ENCODE measurements at places on chromosomes 12 and 14.

GRCh38 chr12:4555804-4556203, 6.2 kb upstream of the DYRK4 start:
- no peak for DNase-seq

GRCh38 chr14:35146711-35147149, 24.4 kb downstream of the PRORP start:
- DNase-seq = no peak

- no peak for DNase-seq
Measured at GRCh38 chr14:68637106-68638021, 155.5 kb downstream of the ZFP36L1 start.

DNA sequence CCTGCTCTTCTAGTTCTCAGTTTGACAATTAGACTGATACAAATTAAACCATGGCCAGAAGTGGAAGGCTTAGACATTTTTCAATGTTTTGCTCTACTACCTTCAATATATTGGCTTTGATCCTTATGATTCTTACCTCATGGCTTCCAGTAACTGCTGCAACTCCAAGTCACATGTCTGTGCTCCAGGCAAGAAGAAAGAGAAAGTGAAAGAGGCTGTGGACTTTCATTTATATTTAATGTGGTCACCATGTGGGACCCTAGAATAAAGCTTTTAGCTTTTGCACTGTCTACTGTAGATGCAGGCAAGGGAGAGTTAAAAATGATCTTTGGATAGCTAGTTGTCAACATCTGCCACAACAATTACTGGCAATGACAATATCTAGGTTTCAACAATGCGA, 214.3 kb upstream of the PDE3A start:
- DNase-seq = no peak

DNA sequence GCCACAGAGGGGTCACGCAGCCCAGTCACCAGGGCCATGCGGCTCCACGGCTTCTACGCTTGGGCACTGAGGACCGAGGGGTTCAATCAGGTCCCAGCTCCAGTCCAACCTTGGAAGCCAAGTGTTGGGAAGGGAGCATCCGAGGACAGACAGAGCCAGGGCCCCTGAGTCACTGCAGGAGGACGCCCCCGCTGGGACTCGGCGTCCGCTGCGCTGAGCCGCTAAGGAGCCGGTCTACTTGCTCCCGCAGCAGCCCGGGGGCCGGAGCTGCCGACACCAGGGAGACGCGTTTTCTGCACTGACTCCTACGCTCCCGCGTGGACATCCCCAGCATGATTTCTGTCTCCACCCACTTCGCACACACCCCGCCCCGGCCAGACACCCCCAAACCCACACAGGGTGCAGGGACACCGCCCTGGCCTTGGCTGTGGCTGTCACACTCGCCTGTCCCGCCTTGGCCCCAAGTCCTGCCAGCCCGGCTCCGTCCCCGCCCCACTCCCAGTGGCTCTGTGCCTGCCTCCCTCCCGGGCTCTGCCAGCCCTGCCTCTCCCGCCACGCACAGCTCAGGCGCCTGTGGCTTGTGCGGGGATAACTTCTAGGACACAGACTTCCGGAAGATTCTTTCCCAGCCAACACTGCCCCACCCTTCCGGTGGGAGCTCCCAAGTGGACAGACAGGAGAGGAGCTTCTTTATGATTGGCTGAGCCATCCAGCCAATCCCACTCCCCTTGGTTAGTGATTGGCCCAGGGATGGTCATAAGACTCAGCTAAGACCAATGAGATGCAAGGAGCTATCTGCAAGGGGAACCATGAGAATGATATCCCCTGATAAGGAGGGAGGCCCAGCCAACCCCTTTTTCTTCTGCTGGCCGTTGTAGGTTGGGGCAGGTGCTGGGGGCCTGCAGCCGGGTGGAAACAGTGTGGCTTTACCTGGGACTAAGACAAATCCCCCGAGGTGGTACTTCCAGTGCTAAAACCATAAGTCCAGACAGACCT, 118.9 kb upstream of the SFSWAP start:
- DNase-seq = no peak

DNA sequence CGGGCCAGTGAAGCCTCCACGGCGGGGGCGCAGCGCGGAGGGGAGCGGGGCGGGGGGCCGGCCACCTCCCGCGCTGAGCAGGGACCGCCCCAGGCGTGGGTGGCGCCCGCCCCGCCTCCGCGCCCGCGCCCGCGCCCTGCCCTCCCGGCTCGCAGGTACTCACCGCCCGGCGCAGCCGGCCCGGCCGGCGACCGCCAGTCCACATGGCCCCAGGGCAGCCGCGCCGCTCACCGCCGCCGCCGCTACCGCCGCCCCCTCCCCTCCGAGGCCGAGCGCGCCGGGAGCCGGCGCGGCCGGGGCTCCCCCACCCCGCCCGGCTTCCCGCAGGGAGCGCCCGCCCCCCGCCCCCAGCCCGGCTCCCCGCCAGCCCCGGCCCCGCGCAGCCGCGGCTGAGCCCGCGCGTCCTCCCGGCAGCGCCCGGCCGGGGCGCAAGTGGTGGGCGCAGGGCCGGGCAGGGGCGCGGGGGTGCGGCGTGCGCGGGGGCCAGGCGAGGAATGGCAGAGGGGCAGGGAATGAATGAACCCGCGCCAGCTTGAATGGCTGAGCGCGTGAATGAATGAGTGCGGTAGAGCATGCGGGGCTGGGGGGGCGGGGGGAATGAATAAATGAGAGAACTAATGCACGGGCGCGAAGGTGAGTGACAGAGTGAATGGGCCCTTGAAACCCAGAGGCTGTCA, at the start of gene BEGAIN:
BEGAIN (minus strand) TSS at position 332 of the 677 bp plus-strand sequence; CDS start at position 205, 127 bp downstream.
- no peak for DNase-seq

DNA sequence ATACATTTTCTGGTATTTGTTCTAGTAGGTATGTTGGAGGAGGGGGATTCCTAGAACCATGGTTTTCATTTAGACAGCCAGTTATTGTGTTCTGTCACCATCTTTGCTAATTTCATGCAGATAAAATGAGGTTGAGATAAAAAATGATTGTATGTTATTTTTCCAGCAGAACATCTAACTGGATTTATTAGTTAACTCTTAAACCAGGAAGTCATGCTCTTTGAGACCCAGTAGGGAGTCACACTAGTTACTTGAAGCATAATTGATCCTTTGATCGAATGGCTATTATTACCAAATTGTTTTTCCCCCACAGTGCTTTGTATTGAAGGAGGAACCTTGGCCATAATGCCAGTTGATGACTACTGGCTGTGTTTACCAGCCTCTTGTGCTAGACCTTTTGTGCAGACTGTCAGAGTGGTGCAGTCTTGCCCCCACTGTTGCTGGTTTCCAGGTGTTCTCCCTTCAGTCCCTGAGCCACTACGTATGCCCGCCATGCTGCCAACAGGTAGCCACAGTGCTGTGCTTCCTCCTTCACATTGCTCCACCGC, 6.0 kb downstream of the EID3 start:
- no peak for DNase-seq

- DNase-seq = peak; percentile 26
Measured at GRCh38 chr14:50260511-50260910, 29.1 kb upstream of the SOS2 start.

GRCh38 chr12:57152639-57153038, 5.2 kb upstream of the LRP1-AS start:
- no peak for DNase-seq

- DNase-seq = no peak
Measured at GRCh38 chr12:49892084-49892731, 11.5 kb downstream of the FAIM2 start.

DNA sequence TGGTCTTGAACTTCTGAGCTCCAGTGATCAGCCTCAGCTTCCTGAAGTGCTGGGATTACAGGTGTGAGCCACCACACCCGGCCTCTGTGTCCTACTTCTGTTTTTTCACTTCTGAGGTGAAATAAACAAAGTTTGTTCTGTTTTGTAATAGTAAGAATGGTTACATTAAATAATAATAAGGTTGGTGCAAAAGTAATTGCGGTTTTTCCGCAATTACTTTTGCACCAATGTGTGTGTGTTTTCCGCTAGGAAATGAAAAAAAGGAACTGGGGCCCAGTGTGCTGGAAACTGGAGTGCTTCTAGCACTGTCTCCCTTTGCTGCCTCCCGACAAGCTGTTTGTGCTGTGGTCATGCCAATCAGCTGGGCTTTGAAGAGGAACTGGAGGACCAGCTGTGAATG, 140.9 kb downstream of the NTS start:
- DNase-seq = no peak

DNA sequence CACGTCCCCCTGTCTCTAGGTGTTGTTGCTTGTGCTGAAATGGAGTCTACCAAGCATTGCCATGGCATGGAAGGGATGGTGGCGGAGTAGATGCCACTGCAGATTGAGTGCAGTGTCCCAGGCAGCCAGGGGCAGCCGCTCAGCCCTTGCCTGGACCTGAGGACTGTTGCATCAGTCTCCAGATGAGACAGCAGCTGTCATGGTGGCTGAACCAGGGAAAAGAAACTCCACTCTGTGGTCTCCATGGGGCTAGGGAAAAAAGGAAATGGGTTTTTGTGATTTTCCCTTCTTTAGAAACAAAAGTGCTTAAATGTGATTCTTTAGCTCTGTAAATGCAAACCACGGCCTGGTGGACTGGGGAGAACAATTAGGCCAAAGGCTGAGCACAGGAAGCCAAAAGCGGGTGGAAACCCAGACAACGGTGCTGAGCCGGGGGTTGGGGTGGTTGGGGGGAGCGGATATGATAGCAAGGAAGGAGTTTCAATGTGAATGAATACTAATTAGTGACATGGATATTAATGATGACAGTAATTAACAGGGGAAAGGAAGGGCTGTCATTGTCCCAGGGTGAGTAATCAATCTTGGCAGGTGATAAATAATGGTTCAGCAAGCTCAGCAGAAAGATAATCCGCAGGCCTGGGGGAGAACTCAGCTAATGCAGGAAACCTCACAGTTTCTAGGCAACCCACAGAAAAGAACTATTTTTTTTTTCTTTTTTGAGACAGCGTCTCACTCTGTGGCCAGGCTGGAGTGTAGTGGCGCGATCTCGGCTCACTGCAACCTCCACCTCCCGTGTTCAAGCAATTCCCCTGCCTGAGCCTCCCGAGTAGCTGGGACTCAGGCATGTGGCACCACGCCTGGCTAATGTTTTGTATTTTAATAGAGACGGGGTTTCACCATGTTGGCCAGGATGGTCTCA, 442.6 kb downstream of the DPF3 start:
- DNase-seq = no peak

- no peak for DNase-seq
Measured at GRCh38 chr12:121917950-121918678, at the start of gene CFAP251. TSS of gene CFAP251 (plus strand) at chr12:121918592. CDS start at chr12:121921306, 2,714 bp downstream.

DNA sequence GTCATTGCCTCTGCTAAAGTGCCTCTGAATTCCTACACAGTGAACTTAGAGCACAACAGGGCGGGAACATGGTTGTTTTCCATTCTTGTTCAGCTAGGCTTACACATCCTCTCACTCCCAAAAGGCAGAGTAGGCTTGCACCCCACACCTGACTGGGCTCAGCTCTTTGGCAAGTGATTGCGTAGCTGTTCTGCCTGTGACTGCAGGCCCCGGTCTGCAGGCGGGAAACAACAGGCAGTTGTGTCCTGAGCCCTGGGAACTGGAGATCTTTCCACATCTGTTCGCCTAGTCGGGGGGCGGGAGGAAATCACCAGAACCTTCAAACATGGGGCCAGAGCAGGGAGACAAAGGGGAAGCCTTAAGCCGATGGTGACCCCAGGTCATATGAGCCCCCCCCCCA, 274.7 kb downstream of the ZFP36L1 start:
- no peak for DNase-seq

GRCh38 chr14:64937171-64937820, 5.2 kb downstream of the GPX2 start:
- no peak for DNase-seq

GRCh38 chr12:111322336-111323250, 46.3 kb downstream of the PHETA1 start:
- DNase-seq = no peak

DNA sequence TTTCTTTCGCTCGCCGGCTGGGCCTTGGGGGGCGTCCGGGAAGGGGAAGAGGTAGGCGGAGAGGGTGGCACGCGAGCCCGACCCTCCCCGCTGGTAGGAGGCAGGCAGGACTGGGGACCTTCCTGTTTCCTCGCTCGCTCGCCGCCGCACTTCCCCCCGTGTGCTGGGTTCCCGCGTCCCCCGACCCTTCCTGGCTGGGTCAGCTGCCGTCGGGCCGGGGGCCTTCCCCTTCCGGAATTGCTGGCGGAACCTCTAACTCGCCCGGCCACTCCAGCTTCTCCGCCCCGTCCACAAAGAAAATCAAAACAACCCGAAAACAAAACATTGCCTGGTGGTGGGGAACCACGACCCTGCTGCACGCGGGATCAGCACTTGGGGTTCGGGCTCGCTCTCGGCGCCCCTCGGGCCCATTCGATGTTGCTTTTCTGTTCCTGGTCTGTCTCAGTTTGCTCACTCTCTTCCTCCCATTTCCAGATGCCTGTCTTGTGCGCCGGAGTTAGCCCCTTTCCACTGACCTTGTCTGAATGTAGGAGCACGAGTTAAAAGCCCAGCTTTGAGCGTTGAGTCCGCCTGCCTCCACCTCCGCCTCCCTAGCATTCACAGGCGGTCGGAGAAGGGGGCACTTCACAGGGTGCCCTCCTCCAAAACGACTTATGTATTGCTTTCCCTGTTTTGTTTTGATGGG, 581 bp downstream of the PAPOLA start:
- peak; percentile 47 for DNase-seq

DNA sequence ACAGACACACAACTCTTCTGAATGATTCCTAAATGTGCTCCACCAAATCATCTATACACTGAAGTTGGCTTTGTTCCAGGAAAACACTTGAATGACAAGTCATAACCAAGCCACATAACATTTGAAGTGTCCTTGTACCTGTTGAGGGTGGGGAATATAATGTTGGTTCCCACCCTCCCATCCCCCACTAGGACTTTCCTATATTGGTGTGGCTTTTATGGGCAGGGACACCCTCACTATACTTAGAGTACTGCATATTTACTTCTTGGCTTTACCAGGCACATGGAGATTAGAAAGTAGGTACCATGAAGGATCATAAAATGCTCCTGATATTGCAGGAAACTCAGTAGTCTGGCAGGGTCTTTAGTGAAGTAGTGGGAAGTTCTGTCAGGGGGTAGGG, 9.7 kb upstream of the BHLHE41 start:
- DNase-seq = no peak

DNA sequence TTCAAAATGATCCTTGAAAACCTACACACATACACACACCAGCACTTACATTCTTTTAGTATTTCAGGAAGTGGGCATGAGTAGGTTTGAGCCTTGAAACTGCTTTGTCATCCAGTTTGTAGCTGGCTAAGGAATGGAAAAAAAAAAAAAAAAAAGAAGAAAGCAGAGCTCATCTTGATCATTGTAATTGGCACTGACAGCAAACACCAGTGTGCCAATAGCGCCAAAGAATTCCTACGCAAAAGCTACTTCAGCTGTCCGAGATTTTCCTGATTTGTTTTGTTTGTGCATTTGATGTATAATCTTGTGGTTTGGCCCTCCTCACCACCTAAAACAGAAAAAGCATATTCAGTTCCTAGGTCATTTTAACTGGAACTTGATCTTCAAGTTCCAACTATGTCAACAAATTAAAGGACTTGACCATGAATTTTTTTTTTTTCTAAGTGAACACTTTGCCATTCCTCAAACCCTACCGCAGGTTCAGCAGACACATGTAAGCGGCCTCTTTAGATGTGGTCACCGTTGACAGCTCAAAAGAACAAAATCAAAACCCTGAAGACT, 57.3 kb downstream of the FLRT2 start:
- DNase-seq = peak; percentile 66
